Stimulated activated naive CD8-positive, alpha-beta T cell treated with anti-CD3 and anti-CD28 coated beads, Interleukin-15, amount 100 ng/mL, for 72 hours (primary cell): ENCODE measurements at places on chromosomes 4 and X.
A peak's percentile ranks its signal among the peaks of the same experiment; 100 is the strongest.

DNA sequence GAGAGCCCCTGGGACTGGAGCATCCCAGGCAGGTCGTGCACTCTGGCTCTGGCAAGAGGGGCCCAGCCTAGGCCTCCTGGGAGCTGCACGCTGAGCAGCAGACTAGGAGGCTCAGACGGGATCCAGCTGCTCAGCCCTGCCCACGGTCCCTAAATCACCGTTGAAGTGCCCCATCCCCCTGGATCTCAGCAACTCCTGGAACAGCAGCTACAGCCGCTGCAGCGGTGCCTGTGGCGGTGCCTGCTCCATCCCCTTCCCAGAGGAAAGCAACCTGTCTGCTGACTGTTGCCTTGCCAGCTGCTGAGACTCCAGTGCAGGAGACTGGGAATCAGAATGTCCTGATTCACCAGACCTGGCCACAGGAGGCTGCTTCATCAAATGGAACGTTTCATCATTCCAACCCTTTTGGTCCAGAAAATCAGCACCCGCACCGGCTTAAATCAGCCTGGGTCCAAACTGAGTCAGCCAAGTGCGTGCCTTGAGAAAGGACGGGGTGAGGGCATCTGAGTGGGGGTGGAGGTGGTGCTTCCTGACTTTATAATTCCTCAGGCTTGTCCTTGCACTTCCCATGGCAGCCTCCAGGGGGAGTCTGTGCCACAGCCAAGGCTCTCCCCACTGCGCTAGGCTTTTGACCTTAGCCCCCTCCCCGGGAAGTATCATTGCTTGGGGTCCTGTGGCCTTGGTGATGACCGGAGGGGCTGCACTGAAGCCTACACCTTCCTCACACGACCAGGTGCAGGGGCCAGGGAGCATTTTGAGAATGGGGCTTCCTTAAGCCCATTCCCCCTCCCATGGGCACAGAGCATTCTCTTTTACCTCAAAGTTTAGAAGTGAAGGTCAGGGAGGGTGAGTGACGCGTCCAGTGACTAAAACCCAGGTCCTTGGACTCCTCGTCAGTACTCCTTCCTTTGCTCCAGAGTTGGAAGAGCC is 6.5 kb downstream of the ZNF185 start:
- DNase-seq: peak; percentile 40

GRCh38 chr4:128725405-128726055 is 84.0 kb upstream of the JADE1 start:
- no peak for DNase-seq

DNA sequence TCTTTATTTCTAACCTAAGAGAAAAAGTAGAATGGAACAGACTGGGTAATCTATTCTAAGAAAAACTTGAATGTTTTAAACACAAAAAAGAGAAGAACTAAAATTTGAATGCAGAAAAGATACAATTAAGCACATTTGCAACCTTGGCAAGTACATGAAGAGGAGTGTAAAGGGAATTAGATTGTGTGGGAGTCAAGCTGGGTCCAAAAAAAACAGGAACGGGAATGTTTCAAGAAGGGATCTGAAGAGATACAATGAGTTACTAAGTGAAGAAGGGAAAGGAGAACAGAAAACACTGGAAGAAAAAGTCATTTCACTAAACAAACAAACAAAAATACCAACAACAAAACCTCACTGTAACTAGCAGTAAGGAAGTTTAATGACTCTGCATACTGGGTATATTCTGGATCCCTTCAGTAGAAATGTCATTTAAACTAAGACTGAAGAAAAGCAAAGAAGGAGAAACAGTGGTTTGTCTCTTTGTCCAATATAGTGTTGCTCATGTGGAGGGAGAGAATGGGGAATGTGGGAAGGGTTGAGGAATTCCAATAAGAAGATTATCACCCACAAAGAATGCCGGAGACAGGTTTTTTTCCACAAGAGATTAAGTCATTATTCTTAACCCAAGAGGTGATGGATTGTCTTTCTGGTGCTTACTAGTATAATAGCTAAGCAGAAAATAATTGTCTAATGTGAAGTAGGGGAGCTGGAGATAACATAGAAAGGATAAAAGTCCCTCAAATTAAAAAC is 50.4 kb upstream of the PTPN13 start:
- no peak for DNase-seq

DNA sequence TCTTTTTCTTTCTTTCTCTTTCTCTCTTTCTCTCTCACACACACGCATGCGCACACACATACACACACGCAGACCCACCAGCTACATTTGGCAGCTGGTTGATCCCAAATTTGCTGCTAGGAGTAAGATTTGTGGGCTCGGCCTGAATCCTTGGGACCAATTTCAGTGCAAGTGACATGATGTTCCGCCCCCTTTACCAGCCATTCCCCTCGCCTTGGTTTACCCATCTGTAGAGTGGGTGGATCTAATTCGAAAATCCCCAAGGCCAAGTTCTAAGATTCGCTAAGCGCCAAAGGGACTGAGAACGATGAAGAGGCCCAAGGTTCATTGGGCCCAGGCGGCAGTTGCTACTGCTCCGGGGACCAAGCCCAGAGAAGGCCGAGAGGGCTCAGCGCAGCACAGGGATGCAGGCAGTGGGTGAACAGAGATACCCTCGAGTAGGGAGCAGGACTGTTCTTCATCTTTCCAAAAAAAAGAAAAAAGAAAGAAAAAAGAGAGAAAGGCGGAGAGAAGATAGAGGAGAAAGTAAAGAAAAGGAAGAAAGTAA is 5.8 kb downstream of the NKX3-2 start:
- no peak for DNase-seq

DNA sequence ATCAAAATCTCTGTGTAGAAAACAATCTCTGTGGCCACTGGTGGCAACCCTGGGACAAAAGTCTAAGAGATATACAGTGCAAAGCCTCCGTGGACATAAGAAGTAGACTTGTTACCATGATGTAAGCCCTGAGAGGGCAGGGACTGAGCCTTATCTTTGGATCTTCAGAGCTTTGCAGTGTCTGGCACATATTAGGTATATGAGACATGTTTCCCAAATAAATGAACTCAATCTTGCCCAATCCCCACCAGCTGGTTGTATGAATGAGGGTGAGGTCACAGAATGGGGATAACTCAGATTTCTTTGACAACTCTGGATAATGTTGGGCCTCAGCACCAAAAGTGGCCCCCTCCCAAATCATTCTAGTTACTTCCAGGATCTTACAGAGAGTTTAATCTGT is 511.4 kb upstream of the DIPK2B start:
- DNase-seq: no peak
